ENCODE measurements at places on chromosomes 2 and 18.

- no peak for DNase-seq
These were observed 99.8 kb upstream of the SH3BP4 start for GRCh38 chr2:234852035-234852434.

GRCh38 chr18:51151568-51152511, 45.6 kb downstream of the MEX3C start:
- peak; percentile 80 for DNase-seq

DNA sequence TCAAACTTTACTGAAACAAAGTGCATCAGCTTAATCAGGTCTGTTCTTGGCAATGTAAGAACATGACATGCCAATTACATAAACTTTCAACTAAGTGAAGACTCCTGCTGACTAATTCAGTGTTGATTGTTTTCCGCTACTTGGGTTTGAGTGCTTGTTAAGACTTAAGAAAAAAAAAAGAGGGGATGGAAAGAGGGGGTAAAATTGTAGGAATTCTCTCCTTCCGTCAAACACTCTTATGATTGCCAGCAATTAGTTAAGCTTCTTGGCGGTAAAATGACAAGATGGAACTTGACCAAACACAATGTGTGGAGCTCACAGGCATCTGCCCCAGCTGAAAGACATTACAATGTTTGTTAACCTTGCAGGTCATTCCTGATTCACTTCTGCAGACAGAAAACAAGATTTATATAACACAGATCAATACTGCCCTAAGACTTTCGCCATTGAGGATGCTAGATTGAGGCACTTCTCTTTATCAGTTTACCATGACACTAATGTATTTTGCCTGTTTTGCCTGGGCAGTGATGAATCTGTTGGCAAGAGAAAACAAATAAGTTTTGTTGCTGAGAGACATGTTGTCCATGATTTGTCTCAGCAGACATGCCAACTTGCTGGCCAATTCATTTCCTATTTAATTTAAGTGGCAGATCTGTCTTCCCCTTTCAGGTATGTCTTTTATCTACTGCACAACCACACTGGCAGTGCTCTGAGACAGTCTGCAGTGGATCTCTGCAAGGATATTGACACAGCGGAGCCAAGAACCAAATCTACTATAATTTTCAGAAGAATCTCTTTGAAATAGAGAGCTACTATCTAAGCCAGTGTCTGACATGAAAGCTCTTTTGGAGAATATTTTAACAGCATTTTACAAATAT, 410.0 kb upstream of the KCNH7 start:
- no peak for DNase-seq

GRCh38 chr2:68475576-68475975, 8.2 kb downstream of the APLF start:
- no peak for DNase-seq

- no peak for DNase-seq
These were observed 96.0 kb upstream of the FHL2 start for GRCh38 chr2:105494683-105495425.

DNA sequence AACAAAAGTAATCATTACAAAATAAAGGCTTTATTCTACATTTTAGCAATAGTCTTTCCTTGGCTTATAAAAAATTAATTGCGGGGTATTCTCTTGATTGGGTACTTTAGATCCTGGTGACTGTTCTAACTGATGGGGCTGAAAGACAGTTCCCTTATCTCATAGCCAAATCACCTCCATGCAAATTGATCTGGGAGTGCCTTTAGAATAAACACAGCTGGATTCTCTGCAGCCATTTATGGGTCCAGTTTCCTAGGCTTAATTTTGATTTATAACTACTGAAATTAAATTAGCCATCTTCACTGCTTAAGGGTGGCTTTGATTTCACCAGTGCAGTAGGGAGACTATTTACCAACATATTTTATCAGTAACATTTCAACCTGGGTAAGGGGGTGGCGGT, 337.1 kb downstream of the NRXN1 start:
- no peak for DNase-seq

DNA sequence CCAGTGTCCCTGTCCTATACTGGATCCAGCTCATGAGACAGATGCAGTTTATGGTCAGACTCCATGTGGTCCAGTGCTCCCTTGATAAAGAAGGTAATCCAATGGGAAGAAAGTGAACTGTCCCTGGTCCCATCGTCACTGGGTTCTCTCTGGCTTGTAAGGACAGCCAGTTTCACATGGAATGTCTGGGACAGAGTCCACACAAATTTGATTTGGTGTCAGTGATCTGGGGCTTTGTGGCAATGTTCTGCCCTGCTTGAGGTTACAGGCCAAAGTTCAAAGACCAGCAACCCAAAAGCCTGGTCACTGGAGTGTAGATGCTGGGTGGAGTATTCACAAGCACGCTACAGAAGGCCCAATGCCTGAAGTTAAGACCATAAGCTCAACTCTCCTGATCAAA, 22.2 kb upstream of the FHL2 start:
- DNase-seq = no peak

GRCh38 chr18:7388741-7389140, 157.9 kb downstream of the LRRC30 start:
- no peak for DNase-seq

- no peak for DNase-seq
These were observed 1.3 kb downstream of the B4GALT6 start for GRCh38 chr18:31683106-31683505.

DNA sequence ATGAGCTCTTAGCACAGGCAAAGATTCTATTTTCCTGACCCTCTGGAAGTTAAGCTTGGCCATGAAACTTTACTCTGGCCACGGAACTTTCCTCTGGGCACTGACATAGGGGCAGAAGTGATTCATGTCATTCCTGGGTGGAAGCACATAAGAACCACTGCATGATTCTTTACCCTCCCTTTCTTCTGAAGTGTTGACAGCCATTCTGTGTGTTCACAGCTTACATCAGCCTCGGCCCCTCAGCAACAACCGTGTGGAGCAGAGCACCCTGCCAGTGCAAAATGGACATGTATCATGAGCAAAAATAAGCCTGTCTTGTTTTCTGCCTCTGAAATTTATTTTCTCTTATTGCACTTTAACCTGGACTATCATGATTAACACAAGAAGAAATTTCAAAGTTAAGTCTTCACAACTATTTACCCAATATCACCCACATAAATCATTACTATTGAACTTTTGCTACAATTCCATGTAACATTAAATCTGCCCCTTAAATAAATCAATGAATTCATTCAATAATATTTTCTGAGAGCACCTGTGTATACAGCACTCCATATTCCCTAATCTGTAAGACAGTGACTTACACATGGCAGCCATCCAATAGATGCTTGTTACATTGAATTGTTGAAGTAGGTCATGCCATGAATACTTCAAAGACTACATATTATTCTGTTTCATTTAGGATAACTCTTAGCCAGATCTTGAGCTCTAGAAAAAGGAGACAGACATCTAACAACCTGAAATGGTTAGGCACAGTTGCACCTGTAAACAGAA, 531.9 kb downstream of the IRS1 start:
- no peak for DNase-seq

DNA sequence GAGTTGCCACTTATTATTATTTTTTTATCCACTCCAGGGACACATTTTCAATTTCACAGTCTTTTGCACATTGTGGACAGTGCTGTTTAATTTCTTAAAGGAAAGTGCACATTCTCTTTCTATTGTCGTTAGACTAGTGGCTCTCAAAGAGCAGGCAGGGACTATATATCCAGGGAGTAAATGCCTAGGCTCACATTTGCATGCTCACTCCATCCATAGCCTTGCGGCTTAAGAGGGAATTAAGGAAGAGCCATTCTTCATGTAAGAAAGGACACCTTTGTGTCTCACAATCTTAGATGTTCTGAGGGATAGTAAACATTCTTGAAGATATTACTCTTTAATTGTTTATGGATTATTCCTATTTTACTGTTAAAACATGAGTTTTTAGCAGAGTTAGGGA, 70.8 kb downstream of the FIGN start:
- DNase-seq = no peak
